ENCODE measurements at places on chromosomes 16 and 17.

- DNase-seq, result no peak
These were observed 9.6 kb downstream of the SNAI3 start for GRCh38 chr16:88676502-88677242.

DNA sequence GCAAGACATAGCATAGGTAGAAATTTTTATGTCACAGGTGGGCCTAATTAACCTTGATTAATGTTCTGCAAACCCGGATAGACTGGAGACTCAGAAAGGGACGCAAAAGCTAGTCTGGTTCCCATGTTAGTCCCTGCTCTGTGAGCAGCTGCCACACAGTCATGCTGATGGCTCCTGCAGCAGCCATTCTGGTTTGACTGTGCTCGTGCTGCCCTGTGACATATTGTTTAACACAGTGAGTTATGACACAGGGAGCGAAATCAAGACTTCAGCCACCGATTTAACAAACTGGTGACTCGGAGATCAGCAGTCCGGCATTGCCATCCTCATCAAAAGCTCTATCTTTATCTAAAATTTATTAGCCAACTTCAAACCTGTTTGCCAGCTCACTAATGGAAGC, 169.8 kb downstream of the WWOX start:
- DNase-seq, result no peak

DNA sequence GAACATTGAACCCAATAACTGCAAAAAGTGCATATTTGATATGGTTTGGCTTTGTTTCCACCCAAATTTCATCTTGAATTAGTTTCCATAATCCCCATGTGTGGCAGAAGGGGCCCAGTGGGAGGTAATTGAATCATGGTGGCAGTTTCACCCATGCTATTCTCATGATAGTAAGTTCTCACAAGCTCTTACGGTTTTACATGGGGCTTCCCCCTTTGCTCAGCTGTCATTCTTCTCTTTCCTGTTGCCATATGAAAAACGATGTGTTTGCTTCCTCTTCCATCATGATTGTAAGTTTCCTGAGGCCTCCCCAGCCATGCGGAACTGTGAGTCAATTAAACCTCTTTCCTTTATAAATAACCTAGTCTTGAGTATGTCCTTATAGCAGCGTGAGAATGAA, 127.6 kb downstream of the CHD9NB start:
- DNase-seq, result no peak

GRCh38 chr16:22312897-22313781, 15.9 kb downstream of the POLR3E start:
- no peak for DNase-seq

DNA sequence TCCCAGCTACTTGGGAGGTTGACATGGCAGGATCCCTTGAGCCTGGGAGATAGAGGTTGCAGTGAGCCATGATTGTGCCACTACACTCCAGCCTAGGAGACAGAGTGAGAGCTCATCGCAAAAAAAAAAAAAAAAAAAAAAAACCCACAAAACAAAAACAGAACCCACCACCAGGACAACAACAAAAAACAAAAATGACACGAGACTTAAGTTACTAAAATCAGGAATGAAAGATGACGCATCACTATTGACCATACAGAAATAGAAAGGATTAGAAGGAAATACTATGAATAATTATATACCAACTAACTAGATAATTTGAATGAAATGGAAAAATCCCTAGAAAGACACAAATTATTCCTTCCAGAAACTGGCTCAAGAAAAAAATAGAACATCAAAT, 432.4 kb upstream of the PMFBP1 start:
- DNase-seq, result no peak

- no peak for DNase-seq
These were observed 22.3 kb upstream of the CACNG5 start for GRCh38 chr17:66812571-66812970.

DNA sequence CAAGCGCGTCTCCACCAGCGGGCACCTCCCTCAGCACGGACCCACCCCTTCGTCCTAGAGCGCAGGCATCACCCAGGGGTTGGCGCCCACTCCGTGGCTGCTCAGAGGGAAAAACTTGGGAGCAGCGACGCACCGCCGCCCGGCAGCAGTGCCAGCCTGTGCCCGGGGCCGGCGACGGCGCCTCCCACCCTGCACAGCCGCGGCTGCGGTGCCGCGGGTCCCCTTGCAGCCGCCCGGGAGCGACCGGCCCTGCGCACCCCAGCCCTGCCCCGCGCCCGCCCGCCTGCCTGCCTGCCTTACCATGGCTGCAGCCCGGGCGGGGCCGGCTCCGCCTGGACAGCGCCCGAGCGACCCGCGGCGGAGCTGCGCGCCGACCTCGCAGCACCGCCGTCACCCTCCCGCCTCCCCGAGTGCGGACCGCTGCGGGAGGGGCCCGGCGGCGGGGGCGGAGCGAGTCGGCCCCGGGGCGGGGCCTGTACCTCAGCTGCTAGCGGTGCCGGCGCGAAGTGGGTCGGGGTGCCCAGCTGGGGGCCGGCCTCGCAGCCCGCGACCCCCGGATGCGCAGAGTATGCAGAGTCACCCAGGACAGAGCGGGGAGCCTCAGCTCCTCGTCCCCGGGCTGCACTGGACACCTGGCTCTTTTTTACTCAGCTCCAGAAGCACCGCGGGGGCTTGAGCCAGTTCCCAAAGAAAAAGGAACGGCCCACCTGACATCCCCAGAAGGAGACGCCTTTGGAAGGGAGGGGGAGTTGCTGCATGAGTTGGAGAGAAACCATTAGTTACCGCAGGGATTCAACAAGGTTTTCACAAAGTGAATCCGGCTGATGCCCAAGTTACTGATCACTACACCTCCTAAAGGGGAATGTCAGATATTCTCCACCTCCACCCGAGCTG, 17.5 kb upstream of the MTMR4 start:
- no peak for DNase-seq

- DNase-seq, result no peak
These were observed 171.4 kb downstream of the COPRS start for GRCh38 chr17:31687505-31688126.

DNA sequence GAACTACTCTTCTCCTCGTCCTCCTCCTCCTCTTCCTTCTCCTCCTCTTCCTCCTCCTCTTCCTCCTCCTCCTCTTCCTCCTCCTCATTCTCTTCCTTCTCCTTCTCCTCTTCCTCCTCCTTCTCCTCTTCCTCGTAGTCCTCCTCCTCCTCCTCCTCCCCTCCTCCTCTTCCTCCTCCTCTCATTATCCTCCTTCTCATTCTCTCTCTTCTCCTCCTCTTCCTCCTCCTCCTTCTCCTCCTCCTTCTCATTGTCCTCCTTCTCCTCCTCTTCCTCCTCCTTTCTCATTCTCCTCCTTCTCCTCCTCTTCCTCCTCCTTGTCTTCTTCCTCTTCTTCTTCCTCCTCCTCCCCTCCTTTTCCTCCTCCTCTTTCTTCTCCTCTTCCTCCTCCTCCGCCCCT, 4.1 kb upstream of the PITPNM3 start:
- DNase-seq, result no peak

DNA sequence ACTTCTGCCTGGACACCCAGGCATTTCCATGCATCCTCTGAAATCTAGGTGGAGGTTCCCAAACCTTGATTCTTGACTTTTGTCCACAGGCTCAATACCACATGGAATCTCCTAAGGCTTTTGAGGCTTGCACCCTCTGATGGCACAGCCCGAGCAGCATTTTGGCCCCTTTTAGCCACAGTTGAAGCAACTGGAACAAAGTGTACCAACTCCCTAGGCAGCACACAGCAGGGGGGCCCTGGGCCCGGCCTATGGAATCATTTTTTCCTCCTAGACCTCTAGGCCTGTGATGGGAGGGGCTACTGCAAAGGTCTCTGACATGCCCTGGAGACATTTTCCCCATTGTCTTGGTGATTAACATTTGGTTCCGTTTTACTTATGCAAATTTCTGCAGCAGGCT, 32.0 kb downstream of the ABCC1 start:
- DNase-seq, result no peak

DNA sequence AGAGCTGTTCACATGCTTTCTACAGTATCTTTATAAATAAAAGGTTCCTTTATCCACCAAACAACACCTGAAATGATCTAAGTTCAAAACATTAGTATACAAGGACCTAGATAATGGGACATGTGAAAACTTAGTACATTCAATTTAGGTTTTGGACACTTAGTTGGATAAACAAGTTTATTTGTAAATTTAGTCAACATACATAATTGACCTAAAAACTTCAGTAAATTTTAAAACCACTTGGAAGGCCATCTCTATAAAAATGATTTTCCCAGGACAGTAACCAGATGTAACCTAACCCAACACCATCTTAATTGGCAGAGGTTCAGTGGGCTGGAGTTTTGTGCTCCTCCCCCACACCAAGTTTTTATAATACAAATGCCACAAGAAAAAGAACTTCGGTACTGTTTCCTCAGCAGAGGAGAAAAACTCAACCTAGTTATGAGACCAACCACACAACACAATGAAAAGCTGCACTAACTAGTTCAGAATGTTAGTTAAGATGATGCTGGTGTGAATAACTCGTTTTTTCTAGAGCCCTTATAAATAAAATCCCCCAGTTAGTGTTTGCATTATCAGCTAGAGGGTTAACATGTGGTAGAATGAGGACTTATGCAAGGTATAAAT, 7.2 kb upstream of the UNK start:
- DNase-seq, result no peak

DNA sequence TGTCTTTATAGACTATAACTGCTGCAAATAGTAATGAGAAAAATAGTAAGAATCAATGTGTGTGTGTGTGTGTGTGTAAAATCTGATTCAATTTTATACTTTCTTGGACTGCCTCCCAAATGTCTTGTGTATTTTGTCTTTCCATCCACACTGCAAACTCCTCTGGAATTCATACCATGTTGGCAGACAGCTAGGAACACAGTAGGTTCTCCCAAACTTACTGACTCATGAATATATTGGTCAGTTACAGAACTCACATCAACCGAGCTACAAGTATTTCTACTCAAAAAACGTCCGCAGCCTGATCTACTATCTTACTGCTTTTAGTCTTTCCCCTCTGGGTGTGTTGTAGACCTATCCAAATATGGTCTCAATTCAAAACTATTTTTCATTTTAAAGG, 542.7 kb upstream of the PSMD7 start:
- no peak for DNase-seq

DNA sequence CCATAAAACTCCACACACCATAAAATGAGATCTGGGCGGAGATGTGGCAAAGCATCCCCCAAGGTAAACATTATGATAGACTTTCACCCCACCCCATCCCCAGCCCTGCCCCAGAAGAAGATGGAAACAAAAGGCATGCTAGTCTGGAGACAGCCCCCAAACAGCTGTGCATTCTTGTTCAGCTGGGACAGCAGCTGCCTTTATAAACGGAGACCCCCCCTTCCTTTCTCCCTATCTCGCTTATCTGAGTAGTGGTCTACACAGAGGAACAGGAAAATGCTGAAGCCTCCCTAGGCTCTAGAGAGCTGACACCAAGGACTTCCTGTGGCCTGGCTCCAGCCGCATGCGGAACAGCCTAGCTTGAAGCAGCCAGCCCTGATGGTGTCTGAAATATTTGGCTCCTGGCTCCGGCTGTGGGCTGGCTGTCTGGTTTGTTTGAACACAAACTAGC, 190.3 kb upstream of the ANKFN1 start:
- DNase-seq, result no peak

- no peak for DNase-seq
These were observed 249.9 kb upstream of the MON1B start for GRCh38 chr16:76941113-76941512.

DNA sequence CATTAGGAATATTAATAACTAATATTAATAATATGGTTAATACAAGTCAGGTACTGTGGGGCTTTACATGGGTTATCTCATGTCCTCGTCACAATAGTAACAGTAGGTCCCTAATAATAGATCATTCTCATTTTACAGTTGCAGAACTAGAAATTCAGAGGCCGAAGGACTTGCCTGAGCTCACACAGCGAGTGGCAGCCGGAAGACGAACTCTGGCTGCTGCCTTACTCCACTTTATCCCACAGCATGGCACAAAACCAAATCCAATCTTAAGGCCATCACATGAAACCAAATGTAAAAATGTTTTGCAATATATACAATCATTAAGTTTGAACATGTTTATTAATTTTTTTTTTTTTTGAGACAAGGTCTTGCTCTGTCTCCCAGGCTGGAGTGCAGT, 13.6 kb downstream of the GNA13 start:
- no peak for DNase-seq

GRCh38 chr17:46865100-46865499, 13.7 kb downstream of the WNT9B start:
- no peak for DNase-seq

- DNase-seq, result no peak
These were observed 43.4 kb downstream of the MFSD11 start for GRCh38 chr17:76781056-76781982.

DNA sequence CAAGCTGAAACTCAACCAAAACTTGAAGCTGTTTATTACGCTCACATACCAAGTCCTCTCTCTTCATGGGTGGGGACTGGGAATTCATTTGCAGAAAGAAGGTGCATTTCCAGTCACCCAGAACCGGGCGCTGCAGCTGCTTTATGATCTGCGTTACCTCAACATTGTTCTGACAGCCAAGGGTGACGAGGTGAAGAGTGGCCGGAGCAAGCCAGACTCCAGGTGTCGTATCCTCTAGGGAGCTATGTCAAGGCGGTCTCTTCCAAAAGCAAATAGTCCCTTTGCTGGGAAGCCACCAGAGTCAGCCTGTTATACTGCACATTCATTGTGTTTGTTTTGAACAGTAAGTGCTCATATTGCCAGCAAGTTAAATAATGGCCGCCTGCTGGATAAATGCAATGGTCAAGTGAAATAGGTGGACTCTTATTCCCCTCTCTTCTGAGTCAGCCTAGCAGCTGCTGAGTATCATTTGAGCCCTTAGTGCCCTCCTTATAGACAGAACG, 12.7 kb downstream of the COG1 start:
- peak; percentile 96 for DNase-seq

GRCh38 chr17:27366437-27366836, 72.5 kb downstream of the WSB1 start:
- no peak for DNase-seq

GRCh38 chr16:67833030-67833414, 9.1 kb upstream of the THAP11 start:
- no peak for DNase-seq

DNA sequence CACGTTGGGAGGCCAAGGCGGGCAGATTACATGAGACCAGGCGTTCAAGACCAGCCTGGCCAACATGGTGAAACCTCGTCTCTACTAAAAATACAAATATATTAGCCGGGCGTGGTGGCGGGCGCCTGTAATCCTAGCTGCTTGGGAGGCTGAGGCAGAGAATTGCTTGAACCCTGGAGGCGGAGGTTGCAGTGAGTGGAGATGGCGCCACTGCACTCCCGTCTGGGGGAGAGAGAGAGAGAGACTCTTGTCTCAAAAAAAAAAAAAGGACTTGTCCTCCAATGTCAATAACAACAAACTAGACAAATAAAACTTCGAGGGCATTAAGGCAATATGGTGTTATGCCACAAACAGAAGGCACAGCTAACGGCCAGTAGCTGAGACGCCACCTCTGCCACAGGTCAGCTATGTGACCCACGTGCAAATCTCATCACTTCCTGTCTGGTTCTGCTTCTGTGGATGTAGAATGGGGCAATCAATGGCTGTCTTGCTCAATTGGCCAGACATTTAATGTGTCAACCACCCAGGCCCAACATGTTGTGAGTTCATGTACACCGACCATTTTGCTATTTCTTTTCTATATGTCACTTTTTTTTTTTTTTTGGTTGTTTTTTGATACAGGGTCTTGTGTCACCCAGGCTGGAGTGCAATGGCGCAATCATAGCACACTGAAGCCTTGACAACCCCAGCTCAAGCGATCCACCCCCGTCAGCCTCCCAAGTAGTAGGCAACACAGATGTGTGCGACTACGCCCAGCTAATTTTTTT, 834 bp upstream of the TXNDC11 start:
- no peak for DNase-seq

- no peak for DNase-seq
These were observed 503 bp downstream of the DHX58 start for GRCh38 chr17:42111871-42112551.

- no peak for DNase-seq
These were observed 414.1 kb upstream of the SALL1 start for GRCh38 chr16:51565184-51565583.
